ENCODE measurements at places on chromosomes 1 and 21. TPM values are rescaled to one million over a fixed set of nuclear protein-coding genes. Genes with fewer than 3 reads are reported as not detected.

The ABCA4 gene
- polyA plus RNA-seq, result 0.25 TPM

The DMAP1 gene
- 32.4 TPM for polyA plus RNA-seq

The PERM1 gene
- not detected for polyA plus RNA-seq

The PLA2G2A gene
- not detected for polyA plus RNA-seq

The SPRR3 gene
- polyA plus RNA-seq, result not detected

The SFN gene
- not detected for polyA plus RNA-seq

The EXTL1 gene
- 5.0 TPM for polyA plus RNA-seq

The GSTM5 gene
- 2.2 TPM for polyA plus RNA-seq

The MTOR gene
- 28.7 TPM for polyA plus RNA-seq

The SMIM34 gene
- polyA plus RNA-seq, result not detected

The OR2M3 gene
- not detected for polyA plus RNA-seq

The OXCT2 gene
- polyA plus RNA-seq, result 0.53 TPM

The MCOLN3 gene
- 0.20 TPM for polyA plus RNA-seq

The PDPN gene
- polyA plus RNA-seq, result 0.18 TPM

The GIPC2 gene
- polyA plus RNA-seq, result 0.04 TPM

The SELENBP1 gene
- polyA plus RNA-seq, result 27.9 TPM

The KRTAP7-1 gene
- not detected for polyA plus RNA-seq

The CYP4B1 gene
- not detected for polyA plus RNA-seq

The CFAP74 gene
- polyA plus RNA-seq, result not detected

The SDC3 gene
- 15.4 TPM for polyA plus RNA-seq

The NLRP3 gene
- not detected for polyA plus RNA-seq

The NR5A2 gene
- 0.11 TPM for polyA plus RNA-seq

The CTSS gene
- polyA plus RNA-seq, result 1.1 TPM

The C1orf53 gene
- polyA plus RNA-seq, result 9.7 TPM

Measured in BJ (cell line).